ENCODE measurements at places on chromosomes 3 and 15.

DNA sequence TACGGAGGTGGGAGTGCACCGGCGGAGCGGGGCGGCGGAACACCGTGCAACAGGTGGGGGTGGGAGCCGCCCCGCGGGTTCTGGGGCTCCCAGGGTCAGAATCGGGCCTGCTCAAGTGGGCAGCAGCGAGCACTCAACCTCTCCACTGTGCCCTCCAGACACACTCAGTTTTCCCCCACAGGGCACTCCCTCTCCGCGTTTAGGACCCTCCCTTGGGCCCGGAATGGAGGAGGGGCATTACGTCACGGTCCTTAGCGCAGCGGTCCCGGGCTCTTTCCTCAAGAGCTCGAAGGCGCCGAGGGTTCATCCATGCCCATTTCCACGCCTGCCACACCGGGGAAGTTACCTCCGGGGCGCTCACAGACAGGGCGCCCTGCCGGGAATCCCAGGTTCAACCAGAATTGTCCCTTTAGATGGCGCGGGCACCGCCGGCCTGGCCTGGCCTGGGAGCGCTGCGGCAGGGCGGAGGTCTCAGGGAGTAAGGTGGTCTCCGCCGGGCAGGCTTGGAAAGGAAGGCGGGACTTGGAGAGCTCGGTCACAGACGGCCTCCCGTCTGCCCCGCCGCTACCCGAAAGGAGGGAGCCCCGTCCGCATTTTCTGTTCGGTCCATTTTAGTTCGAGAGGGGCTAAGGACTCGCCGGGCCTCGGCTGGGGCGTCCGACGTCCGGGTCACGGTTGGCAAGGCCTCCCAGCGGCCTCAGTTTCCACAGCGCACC, 5.1 kb downstream of the RNU6-1 start:
- no peak for DNase-seq

- DNase-seq = no peak
Measured at GRCh38 chr3:79012530-79012913, 755.3 kb downstream of the ROBO1 start.

- no peak for DNase-seq
Measured at GRCh38 chr15:40282147-40282868, 556 bp downstream of the ANKRD63 start.

GRCh38 chr3:13853978-13854296, 25.9 kb downstream of the WNT7A start:
- no peak for DNase-seq

DNA sequence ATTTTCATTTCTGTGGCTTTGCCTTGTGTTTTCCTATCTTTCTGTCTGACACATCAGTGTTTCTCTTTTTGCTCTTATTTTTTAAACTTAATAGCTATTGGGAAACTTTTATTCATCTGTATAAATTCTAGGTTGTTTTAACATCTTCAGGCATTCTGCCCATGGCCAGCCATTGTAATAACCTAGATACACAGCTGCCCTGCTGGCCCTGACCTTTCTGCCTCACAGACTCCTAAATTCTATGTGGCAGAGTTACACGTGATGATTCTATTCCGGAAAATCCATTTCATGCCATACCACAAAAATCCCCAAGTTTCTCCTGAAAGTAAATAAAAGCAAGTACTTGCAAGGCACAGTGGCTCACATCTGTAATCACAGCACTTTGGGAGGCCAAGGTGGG, 150.1 kb downstream of the UACA start:
- DNase-seq = no peak

DNA sequence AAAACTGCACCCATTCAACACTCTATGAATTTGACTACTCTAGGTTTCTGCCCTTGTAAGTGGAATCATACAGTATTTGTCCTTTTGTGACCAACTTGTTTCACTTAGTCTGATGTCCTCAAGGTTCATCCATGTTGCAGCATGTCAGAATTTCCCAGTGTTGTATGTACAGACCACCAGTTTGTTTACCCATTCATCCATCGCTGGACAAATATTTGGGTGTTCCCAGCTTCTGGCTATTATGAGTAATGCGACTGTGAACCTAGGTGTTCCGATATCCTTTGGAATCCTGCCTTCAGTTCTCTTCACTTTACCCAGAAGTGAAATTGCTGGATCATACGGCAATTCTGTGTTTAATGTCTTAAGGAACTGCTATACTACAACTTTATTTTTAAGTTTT, 12.6 kb downstream of the RPL32 start:
- DNase-seq = no peak

DNA sequence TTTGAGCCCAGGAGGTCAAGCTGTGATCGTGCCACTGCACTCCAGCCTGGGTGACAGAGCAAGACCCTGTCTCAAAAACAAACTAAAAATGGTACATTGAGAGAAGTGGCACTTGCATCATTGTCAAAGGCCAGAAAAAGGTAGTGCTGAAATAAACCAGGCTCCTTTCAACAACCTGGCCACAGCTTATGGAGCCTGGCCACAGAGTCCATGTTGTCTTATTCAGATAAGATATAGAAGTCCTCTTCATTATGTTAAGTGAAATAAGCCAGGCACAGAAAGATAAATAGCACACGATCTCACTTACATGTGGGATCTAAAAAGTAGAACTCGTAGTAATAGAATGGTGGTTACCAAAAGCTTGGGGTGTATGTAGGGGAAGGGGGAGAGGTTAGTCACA, 34.8 kb downstream of the EMC4 start:
- no peak for DNase-seq

DNA sequence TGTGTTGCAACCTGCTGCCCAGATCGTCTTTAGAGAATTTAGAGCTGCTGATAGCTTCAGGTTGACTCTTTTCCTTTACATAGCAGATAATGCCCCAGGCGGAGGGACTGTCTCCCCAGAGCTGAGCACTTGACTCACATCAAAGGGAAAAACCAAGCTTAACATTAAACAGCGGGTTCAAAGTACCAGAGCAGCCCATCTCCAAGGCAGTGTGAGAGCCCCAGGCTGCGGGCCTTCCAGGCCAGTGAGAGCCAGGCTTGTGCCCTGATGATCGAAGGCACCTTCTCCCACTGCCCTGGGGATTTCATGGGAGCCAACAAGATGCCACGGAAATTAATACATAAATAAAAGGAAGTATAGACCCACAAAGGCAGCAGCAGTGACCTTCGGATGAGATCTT, 275.6 kb downstream of the XXYLT1 start:
- no peak for DNase-seq

DNA sequence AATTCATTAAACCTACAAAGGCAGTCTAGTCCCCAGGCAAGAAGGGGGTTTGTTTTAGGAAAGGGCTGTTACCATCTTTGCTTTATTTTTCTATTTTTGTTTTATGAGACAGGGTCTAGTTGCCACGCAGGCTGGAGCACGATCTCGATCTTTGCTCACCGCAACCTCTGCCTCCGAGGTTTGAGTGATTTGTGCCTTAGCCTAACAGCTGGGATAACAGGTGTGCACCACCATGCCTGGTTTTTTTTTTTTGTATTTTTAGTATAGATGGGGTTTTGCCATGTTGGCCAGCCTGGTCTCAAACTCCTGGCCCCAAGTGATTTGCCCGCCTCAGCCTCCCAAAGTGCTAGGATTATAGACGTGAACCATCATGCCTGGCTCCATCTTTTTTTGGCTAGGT, 4.9 kb downstream of the HIGD1A start:
- no peak for DNase-seq

DNA sequence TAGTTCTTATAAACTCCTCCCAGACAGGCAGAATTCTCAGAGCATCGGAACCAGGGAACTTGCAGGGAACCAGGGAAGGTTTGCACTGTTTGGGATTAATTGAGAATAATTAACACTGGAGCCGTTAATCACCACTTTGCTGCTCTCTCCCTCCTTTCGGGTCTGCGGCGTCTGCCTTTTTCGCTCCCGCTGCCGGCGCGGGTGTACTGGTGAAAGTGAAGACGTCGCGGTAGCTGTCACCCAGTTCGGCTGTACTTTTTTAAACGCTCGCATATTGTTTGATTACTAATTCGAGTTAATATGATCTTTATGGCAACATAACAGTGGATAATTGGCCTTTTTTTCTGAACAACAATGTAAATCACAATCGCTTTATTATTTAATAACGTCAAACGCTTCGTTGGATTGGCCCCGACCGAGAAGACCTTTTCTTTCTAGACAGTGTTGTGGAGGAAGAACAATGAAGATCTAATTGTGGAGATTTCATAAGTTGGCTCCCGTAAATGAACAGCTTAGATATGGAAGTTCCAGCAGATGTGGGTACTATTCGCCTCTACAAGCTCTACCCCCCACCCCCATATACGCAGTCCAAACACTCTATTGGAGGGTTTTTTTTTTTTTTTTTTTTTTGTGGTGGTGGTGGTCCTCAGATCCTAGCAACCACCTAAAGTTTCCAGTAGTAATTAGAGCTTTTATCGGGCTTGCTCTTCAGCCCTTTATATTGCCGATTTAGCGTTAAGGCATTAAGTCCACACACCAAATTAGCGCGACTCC, 12.7 kb downstream of the SOX2 start:
- peak; percentile 26 for DNase-seq

- no peak for DNase-seq
Measured at GRCh38 chr3:189394599-189395121, 222.9 kb downstream of the TPRG1 start.

DNA sequence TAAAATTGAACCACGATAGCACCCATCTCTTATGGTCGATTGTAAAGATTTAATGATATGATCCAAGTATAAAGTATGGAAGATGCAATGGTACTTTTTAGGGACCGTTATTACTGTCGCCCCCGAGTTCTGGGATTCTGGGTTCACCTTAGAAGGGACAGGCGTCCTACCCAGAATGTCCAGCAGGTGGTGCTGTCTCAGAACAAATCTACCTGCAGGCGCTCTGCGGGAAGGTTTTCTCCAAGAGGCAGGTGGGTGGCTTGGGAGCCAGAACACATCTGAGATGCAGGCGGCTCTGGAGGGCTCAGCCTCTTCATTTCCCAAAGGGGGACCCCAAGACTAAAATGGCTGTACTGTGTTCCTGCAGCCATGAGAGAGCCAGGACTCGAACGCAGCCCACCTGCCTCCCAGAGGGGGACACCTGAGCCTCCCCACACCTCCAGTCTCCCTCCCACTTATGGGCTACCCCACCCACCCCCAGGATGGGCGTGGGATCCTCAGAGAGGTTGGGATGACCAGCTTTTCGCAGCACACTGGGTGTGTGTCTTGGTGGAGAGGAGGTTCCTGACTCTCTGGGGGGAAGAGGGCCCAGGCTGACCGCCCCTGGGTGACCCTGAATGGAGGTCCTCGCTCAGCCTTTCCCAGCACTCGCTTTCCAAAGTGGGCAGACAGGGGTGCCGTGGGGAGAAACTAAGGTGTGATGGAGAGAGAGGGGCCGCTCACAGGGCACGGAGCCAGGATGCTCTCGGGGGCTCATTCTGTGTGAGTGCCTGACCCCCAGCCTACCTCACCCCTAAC, 28.1 kb upstream of the CORO2B start:
- DNase-seq = peak; percentile 62

DNA sequence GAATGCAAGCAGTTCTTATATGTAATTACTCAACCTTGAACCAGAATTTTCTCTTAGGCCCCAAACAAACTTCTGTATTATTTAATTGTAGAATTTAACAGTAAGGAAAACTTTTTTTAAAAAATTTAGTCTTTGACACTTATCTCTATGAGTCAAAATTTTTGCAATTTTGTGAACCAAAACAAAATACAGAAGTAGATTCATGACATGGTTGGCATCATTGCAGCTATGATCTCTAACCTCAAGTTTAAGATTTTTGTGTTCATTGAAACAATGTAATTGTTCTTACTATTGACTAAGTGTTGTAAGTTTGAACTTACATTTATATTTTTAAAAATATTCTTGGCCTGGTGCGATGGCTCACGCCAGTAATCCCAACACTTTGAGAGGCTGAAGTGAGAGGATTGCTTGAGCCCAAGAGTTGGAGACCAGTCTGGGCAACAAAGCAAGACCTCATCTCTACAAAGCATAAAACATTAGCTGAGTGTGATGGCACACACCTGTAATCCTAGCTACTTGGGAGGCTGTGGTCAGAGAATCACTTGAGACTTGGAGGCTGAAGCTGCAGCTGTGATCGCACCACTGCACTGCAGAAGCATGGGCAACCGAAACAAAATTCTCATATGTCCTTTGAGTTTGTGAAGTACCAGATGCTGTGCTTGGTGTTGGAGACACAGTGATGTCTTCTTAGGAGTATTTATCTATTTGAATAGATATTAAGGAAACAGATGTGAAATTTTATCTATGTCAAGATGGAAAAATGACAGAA, 39.7 kb downstream of the STT3B start:
- no peak for DNase-seq

DNA sequence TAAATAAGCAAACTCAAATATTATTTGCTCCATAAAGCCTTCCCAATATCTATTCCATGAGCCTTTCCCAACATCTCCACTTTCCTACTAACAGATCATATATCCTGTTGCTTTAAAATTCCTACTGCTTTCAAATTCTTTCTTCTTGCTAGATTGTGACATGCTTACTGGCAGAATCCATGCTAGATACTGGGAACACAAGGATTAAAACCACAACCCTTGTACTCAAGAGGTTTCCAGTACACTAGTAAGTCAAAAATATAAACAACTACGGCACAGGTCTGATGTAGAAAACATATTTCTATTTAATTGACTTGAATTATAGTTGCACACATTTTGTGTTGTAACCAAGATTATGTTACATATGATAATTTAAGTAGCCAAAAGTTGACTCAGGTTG, 275.0 kb downstream of the ZBTB20 start:
- DNase-seq = no peak

DNA sequence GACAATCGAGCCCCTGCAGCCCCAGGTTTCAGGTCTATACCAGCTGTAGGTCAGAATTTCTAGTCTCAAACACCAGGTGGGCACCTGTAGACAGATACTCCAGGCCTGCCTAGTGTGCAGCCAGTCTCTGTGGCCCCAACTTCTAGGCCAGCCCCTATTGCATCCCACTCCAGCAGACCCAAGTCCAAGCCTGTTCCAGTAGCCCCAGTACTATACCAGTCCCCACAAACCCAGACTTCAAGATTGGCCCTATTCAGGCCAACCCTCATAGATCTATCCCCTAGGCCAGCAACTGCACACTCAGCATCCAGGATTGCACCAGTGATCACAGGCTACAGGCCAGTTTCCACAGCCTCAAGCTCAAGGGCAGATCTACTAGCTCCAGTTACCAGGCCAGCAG, 344.0 kb downstream of the PYDC2 start:
- DNase-seq = no peak

GRCh38 chr3:125003859-125004595, 51.8 kb downstream of the HEG1 start:
- no peak for DNase-seq

DNA sequence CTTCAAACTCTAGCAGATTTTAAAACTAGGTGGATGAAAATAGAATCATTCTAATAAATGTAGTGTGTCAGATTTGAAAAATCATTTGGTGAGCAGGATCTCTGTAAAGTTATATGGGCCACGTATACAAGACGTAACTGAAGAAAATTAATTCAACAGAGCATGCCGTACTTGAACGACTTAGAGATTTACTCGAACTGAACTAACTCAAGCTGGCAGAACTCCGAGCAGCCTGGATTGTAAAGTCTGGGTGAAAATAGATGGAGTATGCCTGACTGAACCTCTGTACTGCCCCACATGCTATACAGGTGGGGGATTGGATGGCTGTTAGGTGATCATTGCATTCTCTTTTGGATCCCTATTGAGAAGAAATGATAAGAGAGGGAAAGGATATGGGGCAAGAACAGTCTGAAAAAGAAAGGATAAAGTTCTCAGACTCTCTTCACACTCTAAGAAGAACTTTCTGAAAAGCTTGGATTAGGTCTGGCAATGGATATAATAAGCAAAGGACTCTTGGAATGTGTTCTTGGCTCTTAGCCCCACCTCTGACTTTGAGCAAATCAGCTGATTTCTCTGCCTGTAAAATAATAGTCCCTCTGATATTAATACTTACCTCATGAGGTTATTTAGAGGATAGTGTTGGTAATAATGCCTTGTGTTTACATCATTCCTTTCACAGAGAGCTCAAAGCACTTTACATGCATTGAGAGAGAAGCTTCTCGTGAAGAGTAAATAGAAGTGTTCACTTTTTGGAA, 147.5 kb downstream of the FILIP1L start:
- no peak for DNase-seq
